Islet precursor cell (in vitro differentiated cells): ENCODE measurements at places on chromosomes 13 and 19.

- DNase-seq = peak; percentile 20
Observed at GRCh38 chr13:99985886-99986527, 4.4 kb downstream of the ZIC2 start.

GRCh38 chr13:75929076-75929475 is 292.9 kb downstream of the LMO7 start:
- DNase-seq = no peak

DNA sequence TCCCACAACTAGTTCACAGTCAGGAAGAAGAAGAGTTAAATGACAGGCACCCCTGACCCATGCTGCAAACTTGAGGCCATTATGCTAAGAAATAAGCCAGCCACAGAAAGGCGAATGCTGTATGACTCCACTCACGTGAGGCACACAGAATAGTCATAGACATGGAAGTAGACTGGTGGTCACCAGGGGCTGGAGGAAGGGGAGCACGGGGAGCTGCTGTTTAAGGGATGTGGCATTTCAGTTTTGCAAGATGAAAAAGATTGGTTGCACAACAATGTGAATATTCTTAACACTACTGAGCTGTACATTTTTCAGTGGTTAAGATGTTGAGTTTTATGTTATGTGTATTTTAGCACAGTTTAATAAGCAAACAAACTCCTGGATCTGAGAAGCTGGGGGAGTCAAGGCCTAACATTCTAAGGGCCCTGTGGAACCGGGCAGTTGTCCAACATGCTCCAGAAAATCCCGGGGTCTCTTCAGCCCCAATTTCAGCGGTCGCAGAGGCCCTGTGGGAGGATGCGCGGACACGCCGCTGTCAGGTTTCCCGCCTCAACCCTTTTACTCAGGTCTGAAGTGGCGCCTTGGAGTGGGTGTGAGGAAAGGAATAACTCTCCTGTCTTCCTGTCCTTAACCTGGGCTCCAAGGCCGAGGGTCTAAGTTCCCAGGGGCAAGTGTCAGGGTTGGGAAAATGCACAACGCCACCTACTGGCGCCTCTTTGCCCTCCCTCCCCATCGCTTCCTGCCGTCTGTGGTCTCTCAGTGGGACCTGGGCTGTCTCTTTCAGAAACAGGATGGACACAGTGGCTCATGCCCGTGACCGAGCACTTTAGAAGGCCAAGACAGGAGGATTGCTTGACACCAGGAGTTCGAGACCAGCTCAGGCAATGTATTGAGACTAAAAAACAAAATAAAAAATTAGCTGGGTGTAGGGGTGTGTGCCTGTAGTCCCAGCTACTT is 4.4 kb upstream of the TMEM272 start:
- peak; percentile 80 for DNase-seq

GRCh38 chr19:13783565-13784500 is 9.6 kb downstream of the C19orf53 start:
- no peak for DNase-seq

- DNase-seq = no peak
Observed at GRCh38 chr13:42821437-42821836, 40.1 kb downstream of the FAM216B start.

GRCh38 chr19:45118106-45118505 is 25.1 kb downstream of the PPP1R37 start:
- no peak for DNase-seq

DNA sequence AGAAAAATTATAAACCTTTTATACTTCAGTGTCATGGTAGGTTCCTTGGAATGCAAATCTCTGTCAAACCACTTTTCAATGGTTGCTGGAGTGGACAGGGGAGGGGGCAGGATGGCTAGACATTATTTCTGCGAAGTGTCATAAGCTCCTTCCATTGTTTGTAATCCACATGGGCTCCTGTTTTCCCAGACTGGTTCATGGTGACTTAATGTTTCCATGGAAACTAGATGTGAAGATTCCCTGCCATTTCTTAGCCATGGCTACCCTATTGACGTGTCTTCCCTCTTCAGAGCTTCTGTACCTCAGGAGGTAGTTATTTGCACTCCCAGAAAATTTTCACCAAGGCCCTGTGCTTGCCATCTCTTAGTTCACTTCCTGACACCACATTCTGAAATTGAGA is 95.3 kb downstream of the UFM1 start:
- no peak for DNase-seq

DNA sequence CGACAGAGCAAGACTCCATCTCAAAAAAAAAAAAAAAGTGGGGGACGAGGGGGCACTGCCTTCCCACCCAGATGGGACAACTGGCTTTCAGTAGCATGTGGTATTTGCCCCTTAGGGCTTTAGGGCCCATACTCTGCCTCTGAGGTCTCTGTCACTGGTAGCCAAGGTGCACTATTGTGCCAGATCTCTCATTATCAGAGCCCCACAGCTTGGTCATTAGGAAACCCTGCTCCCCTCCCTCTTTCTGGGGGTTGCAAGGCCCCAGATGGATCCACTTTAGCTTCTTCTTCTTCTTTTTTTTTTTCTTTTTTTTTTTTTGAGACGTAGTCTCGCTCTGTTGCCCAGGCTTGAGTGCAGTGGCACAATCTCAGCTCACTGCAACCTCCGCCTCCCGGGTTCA is 11.2 kb upstream of the ZNF358 start:
- DNase-seq = no peak

DNA sequence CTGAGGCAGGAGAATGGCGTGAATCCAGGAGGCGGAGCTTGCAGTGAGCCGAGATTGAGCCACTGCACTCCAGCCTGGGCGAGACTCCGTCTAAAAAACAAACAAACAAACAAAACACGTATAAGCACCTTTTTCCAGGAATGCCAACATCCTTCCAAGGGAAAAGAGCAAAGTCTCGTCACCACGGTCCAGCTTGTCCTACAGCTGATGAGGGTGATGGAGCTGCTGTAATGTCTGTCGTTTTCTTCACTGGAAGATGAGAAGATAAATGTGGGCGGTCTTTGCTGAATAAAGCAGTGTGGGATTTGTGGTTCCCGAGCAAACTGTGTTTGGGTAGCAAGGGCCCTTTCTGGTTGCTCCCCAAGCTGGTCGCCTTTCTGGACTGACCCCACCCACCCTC is 166.6 kb downstream of the PTPRS start:
- no peak for DNase-seq

- DNase-seq = no peak
Observed at GRCh38 chr19:42151782-42152684, 19.8 kb upstream of the POU2F2 start.

DNA sequence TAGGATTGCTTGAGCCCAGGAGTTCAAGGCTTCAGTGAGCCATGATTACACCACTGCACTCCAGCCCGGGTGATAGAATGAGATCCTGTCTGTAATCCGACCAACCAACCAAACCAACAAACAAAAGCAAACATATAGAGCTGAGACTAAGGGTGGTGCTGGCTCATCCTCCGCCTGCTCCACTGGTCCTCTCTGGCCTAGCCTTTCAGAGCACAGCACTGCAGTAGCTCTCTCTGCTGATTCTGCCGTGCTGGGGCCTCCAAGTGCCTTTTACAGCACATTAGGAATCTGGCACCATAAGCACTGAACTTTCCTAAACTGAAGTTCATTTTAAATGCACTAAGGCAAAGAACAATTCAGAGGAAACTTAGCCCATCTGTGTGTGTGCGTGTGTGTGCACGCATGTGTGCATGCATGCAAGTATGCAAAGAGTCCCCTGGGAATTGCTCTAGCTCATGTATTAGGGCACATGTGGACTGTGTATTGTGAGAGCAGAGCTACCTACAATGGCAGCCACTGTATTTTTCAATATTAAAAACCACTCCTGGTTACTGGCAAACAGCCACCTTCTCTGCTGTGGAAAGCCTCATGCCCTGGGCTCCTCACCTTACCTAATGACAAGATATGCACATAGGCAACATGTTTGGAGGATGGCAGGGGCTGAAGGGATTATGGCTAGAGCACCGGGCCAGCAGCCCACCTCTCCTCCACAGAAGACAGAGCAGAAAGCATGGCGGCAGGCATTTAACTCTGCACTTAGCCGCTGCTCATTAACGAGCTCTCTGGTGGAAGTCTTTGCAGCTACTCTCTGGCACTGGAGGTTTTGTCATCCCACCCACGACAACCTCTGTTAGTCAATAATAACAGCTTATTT is 223.1 kb upstream of the TSHZ3 start:
- peak; percentile 54 for DNase-seq

GRCh38 chr13:59111751-59112171 is 1052.0 kb downstream of the DIAPH3 start:
- DNase-seq = no peak

GRCh38 chr19:18257503-18258470 is 16.5 kb downstream of the IQCN start:
- DNase-seq = peak; percentile 45

GRCh38 chr13:46126552-46127357 is 21.9 kb upstream of the CPB2 start:
- DNase-seq = peak; percentile 85

DNA sequence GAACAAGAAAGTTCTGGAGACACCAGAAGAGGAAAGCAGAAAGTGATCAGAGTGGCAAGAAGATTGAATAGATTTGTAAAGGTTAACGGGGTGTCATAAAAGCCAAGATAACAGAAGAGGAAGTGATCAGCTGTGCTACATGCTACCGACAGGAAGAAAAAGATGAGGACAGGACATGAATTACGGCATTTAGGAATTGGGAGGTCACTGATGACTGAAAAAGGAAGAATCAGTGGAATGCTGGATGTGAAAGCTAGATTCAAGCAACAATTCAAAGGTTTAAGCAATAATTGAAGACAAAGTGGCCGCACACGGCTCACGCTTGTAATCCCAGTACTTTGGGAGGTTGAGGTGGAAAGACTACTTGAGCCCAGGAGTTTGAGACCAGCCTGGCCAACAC is 15.1 kb downstream of the ZNF160 start:
- no peak for DNase-seq

GRCh38 chr13:25657157-25657556 is 285.4 kb downstream of the ATP8A2 start:
- peak; percentile 61 for DNase-seq

GRCh38 chr13:114135731-114136171 is 3.3 kb upstream of the RASA3 start:
- no peak for DNase-seq

GRCh38 chr19:4583961-4584669 is 24.6 kb upstream of the SEMA6B start:
- DNase-seq = no peak

GRCh38 chr13:113666951-113667701 is at the start of gene GRK1:
GRK1 (plus strand) TSS chr13:113667219; CDS start chr13:113667387, 168 bp downstream.
- DNase-seq = peak; percentile 54

DNA sequence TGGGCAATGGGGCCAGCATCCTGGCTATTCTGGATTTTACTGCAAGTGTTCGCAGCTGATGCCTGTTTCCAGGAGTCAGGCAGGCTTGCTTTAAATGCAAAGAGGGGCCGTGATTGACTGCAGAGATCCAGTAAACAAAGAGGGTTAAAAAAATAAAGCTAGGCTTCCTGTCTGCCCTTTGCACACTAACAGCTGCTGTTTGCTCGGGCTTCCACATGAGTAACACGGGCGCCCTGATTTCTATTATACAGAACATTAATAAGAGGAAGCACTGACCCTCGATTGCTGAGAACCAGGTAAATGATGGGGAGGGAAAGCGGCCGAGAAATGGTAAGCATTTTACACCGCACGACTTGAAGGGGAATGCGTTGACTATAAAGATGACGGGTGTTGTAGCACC is 254.2 kb upstream of the ZNF507 start:
- DNase-seq = no peak

- DNase-seq = no peak
Observed at GRCh38 chr13:69180034-69180433, 927.6 kb upstream of the ATXN8OS start.

DNA sequence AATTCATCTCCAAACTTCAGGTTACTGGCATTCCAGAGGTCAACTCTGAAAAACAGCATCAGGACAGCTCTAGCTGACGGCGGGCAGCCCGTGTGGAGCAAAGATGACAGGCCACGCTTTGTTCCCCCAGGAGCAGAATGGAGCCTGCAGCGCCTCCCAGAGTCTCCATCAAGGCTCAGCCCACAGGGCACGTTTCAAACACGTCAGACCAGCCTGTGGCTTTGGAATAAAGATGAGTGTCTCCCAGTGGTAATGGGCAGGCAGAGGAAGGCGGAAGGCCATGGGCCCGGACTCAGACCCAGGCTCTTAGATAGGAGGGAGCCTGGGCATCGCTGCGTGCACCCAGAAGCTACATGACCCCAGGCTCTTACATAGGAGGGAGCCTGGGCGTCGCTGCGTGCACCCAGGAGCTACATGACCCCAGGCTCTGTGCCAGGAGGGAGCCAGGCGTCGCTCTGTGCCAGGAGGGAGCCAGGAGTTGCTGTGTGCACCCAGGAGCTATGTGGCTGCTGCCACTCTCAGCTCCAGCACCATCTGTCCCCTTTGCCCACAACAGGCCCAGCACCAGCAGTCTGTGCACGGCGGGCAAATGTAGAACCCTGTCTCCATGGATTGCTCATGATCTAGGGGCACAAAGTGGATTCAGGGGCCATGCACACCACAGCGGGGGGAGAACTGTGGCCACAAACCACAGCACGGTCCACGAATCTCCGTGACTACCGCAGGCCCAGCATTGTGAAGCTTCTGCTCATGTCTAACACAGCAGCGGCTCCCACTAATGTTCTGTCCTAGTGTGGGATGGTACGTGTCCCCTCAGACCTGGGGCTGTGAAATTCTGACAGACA is 47.8 kb upstream of the C13orf46 start:
- no peak for DNase-seq

DNA sequence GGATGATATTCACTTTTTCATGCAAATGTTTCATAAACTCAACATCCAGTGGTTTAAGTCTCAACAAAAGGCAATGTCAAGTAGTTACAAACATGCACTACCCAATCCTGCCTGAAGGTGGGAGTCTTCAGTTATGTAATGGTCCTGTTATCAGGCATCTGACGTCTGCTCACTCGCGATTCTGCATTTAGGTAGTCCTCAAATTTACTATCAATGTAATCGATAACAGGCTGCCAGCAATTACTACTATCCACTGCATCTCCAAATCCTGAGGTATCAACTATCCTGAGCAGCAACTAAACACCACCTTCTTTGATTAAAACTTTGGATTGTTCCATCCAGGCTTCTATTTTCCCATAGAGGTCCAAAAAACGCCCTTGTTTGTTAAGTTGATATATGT is 51.2 kb downstream of the NLRP12 start:
- peak; percentile 83 for DNase-seq

DNA sequence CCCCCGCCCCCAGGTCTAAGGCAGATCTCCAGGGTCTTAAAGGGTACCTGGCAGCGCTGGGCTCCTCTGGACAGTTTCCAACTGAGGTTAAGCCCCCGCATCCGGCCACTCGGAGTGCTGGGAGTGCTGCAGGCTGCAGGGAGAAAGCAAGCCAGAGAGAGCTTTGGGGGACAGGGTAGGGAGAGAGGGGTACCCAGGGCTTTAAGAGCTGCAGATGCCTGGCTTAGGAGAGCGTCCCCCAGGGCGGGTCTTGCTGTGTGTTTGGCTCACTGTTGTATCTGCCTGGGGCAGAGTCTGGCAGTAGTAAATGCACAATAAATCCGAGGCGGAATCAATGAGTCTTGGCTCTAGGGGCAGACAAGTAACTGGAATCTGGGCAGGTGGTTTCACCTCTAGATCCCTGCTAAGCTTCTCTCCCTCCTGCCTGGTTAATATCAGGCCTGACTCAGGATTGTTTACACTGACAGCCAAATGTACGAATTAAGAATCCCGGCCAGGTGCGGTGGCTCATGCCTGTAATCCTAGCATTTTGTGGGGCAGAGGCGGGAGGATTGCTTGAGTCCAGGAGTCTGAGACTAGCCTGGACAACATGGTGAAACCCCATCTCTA is 798 bp upstream of the COX6B2 start:
- DNase-seq = no peak

- no peak for DNase-seq
Observed at GRCh38 chr19:47111682-47112165, 1.9 kb downstream of the ZC3H4 start.
